CD8-positive, alpha-beta T cell (primary cell): ENCODE measurements at places on chromosomes 6 and 20. TPM values are rescaled to one million over a fixed set of nuclear protein-coding genes. Genes with fewer than 3 reads are reported as not detected.

SSR1 gene
- 40.5 TPM for total RNA-seq

JAG1 gene
- 0.83 TPM for total RNA-seq

SAMD3 gene
- 41.0 TPM for total RNA-seq

GRM4 gene
- not detected for total RNA-seq

SMIM28 gene
- total RNA-seq = not detected

CLIC5 gene
- total RNA-seq = 4.0 TPM

C6orf141 gene
- total RNA-seq = not detected

BPI gene
- total RNA-seq = not detected

DBNDD2 gene
- total RNA-seq = 27.6 TPM

NOX3 gene
- total RNA-seq = not detected

CALHM5 gene
- total RNA-seq = not detected

CDH26 gene
- 0.94 TPM for total RNA-seq

SLC44A4 gene
- not detected for total RNA-seq

CCDC170 gene
- not detected for total RNA-seq

ADAT2 gene
- 19.9 TPM for total RNA-seq

DNA sequence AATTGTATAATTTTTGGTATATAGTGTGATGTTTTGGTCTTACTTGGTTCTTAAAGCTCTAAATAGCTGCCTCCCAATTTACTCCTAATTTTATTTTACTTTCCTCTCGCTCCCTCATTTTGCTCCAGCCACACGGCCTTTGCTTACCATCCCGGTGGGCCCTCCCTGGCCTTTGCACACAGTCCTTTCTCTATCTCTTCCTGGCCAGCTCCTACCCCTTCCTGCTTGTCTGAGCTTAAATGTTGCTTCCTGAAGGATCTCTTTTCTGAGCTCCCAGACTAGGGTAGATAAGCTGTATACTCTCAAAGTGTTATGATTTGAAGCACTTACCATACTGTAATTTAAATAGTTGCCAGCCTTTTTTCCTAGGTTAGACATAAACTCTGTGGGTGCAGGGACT lies 121.7 kb downstream of the UTRN start:
- DNase-seq = no peak

GRCh38 chr6:110039981-110040383 lies 61.9 kb downstream of the GPR6 start:
- peak; percentile 34 for DNase-seq

- no peak for DNase-seq
Measured at GRCh38 chr6:52815167-52816092, 11.8 kb upstream of the GSTA1 start.

GRCh38 chr6:83071707-83072106 lies 4.2 kb downstream of the DOP1A start:
- DNase-seq = no peak

GRCh38 chr20:45500022-45500421 lies 15.4 kb downstream of the SPINT3 start:
- DNase-seq = no peak

DNA sequence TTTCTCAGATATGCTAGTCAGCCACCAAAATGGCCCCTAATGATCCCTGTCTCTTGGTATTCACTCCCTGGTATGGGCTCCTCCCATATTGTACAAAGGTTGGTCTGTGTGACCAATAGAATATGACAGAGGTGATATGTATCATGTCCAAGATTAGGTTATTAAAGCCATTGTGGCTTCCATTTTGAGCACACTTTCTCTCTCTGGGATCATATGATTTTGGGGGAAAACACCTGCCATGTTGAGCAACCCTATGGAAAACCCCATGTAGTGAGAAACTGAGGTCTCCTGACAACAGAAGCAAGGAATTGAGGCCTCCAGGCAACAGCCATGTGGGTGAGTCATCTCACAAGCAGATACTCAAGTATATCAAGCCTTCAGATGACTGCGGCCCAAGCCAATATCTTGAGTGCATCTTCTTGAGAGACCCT lies 7.1 kb upstream of the ZNF318 start:
- DNase-seq = no peak

GRCh38 chr6:38856492-38856891 lies 141.4 kb downstream of the DNAH8 start:
- DNase-seq = no peak

DNA sequence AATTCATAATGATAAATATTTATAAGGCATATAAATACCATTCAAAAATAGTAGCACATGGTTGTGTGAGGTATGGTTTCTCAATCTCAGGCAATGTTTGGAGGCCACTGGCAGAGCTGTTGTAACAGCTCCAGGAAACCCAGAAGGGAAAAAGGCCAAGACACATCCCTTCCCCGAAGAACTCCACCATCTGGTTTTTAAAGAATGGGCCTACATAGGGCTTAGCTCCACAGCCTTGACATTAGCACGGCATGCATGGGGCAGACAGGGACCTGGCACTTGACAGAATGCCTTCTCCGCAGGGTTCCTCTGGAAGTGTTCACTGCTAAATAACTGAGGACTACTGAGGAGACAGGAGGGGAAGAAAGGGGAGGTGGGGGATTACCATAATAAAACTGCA lies 16.1 kb upstream of the FOXO3 start:
- no peak for DNase-seq

GRCh38 chr20:56815796-56816195 lies 186.7 kb downstream of the TFAP2C start:
- DNase-seq = no peak

GRCh38 chr6:137102050-137102848 lies 57.5 kb upstream of the IL20RA start:
- no peak for DNase-seq

- no peak for DNase-seq
Measured at GRCh38 chr20:18004384-18005031, 35.7 kb downstream of the MGME1 start.

GRCh38 chr6:35980991-35981645 lies 43.3 kb downstream of the SLC26A8 start:
- no peak for DNase-seq

- no peak for DNase-seq
Measured at GRCh38 chr6:5447921-5448320, 186.6 kb downstream of the FARS2 start.

DNA sequence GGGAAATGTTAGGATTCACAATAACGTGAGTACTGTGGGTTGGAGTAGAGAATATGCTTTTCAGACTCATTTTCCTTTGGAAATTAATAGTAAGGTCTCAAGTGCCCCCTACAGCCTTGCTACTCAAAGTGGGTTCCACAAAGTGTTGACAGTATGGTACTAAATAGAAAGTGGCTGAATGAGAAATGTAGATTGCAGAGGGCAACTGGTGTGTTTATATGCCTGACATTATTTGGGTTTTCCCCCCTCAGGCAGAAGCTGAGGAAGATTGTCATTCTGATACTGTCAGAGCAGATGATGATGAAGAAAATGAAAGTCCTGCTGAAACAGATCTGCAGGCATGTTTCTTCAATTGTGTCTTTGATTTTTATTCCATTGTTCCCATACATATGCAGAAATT lies 5.6 kb downstream of the FBXO9 start:
- no peak for DNase-seq

GRCh38 chr6:90434094-90434493 lies 137.5 kb upstream of the BACH2 start:
- DNase-seq = no peak

DNA sequence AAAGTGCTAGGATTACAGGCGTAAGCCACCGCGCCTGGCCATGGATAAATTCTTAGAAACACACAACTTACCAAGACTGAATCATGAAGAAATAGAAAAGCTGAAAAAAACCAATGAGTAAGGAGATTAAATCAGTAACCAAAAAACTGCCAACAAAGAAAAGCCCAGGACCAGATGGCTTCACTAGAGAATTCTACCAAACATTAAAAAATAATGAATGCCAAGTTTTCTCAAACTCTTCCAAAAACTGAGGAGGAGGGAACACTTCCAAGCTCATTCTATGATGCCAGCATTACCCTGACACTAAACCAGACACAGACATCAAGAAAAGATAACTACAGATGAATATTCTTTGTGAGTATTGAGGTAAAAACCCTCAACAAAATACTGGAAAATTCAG lies 44.3 kb downstream of the USP49 start:
- DNase-seq = no peak

DNA sequence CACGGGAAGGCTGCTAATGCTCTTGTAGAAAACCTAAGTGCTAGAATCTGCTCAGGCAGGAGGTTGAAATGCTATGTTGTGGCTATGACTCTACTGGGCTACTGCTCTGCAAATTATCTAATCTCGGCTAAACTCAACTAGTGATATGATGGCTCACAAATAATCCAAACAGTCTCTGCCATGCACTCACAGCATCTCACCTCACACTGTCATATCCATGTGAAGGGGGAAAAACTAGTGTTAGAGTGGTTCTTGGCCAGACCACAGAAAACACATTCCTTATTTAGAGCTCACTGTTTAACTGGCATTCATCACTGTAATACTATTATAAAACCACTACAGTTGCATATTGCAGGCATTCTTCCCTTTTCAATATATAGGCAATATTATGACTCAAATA lies 81.8 kb upstream of the DST start:
- DNase-seq = no peak

GRCh38 chr6:79544939-79545450 lies 7.8 kb upstream of the LCA5 start:
- DNase-seq = peak; percentile 8

GRCh38 chr6:12584631-12585405 lies 131.7 kb upstream of the PHACTR1 start:
- no peak for DNase-seq

GRCh38 chr6:68637071-68637470 lies 2.0 kb downstream of the ADGRB3 start:
- DNase-seq = no peak

- no peak for DNase-seq
Measured at GRCh38 chr20:34791289-34792020, 34.0 kb downstream of the NCOA6 start.

- DNase-seq = no peak
Measured at GRCh38 chr20:48844996-48845395, 17.2 kb upstream of the PREX1 start.

GRCh38 chr6:8108759-8109539 lies 6.6 kb upstream of the EEF1E1 start:
- DNase-seq = no peak

DNA sequence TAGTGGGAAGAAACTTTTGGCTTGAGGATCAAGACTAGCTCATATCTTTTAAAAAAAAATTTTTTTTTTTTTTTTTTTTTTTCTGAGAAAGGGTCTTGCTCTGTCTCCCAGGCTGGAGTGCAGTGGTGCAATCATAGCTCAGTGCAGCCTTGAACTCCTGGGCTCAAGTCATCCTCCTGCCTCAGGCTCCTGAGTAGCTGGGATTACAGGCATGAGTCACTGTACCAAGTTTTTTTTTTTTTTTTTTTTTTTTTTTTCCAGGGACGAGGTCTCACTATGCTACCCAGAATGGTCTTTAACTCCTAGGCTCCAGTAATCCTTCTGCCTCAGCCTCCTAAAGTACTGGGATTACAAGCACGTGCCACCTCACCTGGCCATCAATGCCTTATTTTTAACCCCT lies 27.9 kb downstream of the GCLC start:
- DNase-seq = no peak

DNA sequence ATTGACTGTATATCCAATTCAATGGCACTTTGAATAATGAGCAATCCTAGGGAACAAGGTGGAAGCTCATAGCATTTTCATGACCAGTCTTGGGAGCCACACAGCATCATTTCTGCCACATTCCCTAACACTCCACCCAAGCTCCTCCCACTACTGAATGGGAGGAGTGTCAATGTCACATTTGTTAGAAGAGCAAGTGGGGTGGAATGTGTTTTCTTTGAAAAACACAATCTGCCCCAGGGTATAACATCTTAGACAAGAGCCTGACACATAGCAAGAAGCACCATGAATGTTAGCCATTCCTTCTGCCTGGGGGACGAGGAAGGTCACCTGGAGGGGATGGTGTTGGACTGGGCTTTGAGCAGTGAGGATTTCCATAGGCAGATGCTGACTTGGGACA lies 258.3 kb upstream of the PMEPA1 start:
- DNase-seq = no peak

GRCh38 chr20:57829805-57830514 lies 120.1 kb upstream of the PMEPA1 start:
- DNase-seq = no peak

DNA sequence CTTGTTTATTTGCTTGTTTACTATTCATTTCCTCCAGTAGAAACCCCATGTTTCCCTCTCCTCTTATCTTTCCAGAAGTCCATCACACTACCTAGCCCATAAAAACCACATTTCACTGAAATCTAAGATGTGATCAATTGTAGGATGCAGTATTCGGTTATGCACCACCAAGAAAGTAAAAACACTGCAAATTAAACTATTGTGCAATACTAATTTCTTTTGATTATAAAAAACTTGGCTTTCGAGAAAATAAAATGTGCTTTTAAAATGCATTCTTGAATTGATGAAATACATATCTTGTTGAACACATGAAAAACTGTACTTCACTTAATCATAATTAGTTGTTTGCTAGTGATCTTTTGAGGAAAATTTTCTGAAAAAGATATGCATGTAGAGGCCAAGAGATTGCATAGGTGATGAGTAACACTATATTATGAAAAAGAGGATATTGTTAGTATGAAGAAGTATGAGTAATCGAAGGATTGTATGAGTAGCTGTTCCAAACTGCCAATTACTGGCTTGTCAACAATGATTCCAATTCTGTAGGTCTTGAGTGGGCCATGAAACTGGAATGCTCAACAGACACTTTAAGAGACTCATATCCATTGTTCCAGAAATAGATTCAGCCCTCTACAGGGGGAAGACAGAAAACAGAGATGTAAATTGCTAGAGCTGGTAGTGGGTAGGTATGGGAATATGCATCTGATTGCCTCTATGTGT lies 79.7 kb downstream of the RNF217 start:
- DNase-seq = no peak

GRCh38 chr6:79506251-79506650 lies 31.0 kb downstream of the LCA5 start:
- DNase-seq = no peak

DNA sequence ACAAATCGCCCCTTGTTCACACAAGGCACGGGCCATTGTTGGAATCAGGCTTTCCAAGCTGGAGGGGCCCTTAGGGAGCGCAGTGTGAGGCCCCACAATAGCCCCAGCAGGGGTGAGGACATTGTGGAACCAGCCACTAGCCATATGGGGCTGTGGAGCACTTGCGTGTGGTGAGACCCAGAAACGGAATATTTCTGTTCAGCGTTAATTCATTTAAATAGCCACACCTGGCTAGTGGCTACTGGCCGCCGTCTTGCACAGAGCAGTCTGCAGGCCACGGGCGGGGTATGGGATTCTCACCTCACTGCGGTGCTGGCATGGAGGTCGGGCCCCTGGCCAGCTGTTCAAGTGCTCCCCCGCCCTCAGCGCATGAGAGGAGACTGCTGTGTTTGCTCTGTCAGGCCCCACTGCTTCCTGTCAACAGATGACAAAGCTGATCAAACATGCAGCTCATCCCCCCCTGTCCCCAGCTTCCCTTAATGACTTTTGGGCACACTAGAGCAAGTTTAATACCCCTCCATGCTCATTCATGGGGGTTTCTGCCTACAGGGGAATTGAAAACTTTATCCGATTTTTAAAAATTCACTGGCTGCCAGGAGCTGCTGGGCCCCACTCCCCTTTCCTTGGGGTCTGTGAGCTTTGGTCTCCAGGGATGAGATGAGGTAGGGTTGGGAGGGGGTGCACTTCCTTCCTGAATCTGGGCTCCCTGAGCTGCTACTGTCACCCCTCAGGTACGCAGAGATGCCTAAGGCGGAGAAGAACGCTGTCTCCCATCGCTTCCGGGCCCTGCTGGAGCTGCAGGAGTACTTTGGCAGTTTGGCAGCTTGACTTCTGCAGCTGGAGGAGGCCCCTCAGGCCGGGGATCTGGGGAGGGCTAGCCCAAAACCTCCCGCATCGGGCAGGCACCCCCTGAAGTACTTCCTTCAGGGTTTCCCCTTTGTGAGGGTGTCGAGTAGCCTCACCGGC lies 13.6 kb downstream of the ITPA start:
- peak; percentile 45 for DNase-seq

GRCh38 chr6:159807150-159807858 lies 7.2 kb downstream of the PNLDC1 start:
- no peak for DNase-seq
